B cell (primary cell): ENCODE measurements at places on chromosomes 6 and 20. TPM values are rescaled to one million over a fixed set of nuclear protein-coding genes. Genes with fewer than 3 reads are reported as not detected.
A peak's percentile ranks its signal among the peaks of the same experiment; 100 is the strongest.

- DNase-seq, result no peak
Observed at GRCh38 chr6:44043479-44044153, 83.6 kb downstream of the MRPL14 start.

DNA sequence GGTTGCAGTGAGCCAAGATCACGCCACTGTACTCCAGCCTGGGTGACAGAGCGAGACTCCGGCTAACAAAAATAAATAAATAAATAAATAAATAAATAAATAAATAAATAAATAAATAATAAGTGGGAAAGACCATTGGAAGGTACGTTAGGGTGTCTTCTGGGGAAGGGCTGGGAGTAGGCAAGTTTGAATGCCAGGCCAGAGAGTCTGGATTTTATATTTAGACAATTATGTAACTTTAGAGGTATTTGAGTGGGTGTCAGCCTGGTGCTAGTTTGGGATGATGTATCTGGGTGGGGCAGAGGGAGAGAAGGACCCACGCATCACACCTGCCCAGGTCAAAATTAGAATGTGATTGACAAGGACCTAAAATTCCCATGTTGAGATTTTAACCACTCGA lies 108.5 kb upstream of the PRND start:
- no peak for DNase-seq

GRCh38 chr6:17589406-17590096 lies 10.6 kb upstream of the FAM8A1 start:
- DNase-seq, result no peak

GRCh38 chr6:105330913-105331312 lies 72.0 kb downstream of the PREP start:
- DNase-seq, result no peak

GRCh38 chr6:53240139-53240538 lies 91.5 kb upstream of the GCM1 start:
- no peak for DNase-seq

- DNase-seq, result peak; percentile 62
Observed at GRCh38 chr20:33466303-33466646, 22.7 kb upstream of the SNTA1 start.

- no peak for DNase-seq
Observed at GRCh38 chr6:10487668-10488327, 33.4 kb upstream of the GCNT2 start.

DNA sequence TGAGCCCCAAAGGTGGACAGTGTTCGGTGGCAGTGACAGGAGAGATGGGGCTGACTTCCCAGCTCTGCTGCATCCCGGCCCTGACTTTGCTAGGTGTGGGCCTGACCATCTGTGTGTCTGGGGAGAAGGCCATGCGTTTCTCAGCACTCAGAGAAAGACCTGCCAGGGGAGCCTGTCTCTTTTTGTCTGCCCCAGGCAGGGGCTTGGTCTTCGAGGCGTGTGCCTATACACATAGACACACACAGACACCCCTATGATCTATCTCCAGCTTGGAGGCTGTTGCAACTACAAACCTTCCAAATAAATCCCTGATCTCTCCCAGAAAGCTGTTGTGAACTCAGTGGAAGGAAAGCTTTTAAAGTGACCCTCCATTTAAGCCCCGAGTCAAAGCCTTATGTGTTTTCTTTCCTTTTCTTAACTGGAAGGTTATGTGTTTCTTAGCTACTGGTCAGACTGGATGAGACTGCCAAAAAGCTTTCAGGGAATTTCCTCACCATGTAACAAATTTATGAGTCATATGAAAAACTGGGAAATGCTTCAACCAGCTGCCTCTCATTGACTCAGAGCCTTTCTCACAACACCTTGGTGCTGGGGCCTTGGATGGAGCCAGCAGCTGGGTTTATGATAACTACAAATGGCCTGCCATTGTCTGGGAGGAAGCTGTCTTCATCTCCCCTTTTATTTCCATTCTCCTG lies 102.6 kb downstream of the CDC5L start:
- no peak for DNase-seq

OPRM1 gene
- total RNA-seq, result not detected in 2 replicates

SIRPB2 gene
- not detected in 2 replicates for total RNA-seq

PRSS35 gene
- total RNA-seq, result not detected in 2 replicates

ARFGEF3 gene
- total RNA-seq, result not detected in 2 replicates
